ENCODE measurements at places on chromosomes 3 and 15.
A peak's percentile ranks its signal among the peaks of the same experiment; 100 is the strongest.

GRCh38 chr3:187064210-187065115, 74.8 kb downstream of the RPL39L start:
- peak; percentile 77 for DNase-seq

DNA sequence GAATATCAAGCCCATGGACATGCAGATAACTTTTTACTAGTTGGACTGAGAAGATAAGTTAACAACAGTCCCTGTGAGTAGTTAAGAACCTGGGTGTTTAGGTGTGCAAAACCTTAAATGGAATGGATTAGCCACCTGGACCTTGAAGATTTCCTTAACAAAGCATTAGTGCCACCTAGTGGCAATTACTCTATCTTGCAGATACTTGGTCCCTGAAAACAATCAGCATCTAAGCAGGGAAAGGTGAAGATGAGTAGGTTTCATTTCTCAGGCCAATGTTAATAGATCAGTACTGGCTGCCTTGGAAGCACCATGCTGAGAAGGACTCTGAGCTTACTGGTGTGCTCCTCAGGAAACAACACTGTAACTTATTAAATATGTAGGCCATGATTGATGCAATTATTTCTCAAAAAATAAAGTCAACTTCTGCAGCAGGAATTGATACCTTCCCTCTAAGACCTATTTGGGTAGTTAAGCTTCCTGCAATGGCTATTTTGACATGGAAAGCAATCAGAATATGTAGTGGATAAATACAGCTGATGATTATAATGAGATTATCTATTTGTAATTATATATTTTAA, 329.4 kb downstream of the TBC1D5 start:
- peak; percentile 21 for DNase-seq

DNA sequence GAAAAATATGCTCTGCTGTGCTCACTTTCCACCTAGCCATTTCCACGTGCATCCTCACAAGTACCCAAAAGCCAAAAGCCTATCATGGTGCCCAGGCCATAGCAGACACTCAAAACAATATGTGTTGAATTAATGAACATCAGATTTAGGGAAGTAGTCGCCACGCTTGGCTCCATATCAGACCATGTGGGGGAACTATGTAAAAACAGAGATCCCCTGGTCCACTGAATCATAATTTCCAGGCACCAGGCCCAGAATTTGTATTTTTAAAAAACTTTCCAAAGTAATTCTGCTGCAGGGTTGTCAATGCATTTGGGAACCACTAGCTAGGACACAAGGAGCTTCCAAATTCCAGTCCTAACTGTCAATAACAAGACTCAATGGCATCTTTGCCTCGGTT, 77.3 kb downstream of the CNTN3 start:
- no peak for DNase-seq

GRCh38 chr3:61073566-61074165, 177.6 kb downstream of the FHIT start:
- DNase-seq, result no peak

DNA sequence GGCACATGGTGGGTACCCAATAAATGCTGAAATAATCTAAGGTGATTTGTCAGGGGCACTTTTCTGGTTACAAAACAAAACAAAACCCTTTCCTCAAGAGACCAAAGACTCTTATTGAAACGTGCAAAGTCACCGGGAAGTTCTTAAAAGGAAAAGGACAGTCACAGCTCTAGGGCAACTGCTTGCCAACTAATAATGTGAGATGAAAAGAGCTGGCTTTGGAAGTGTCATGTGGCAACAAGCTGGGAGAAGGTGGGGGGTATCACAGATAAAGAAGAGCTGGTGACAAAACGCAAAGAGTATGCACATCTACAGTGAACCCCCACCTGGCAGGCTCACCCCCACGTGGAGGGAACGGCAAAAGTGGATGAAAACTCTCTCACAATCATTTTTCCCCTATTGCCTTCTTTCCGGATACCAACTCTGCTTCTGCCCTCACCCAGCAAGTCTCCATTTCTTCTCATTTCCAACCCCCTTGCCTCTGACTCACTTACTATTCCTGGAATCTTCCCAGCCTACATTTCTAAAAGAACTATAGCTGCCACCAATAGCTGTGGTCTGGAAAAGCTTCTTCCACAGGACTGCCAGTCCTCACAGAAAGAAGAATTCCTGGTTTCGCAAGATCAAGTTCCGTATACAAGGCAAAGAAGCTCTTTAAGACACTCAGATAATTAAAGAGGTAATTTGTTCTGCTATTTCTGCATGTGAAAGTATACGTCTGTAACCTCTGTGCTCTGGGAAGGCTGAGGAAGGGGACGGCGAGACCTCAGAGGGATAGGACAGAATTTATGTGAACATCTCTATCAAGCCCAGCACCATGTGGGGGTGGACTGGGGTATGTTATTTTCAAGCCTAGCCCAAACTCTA, 21.8 kb upstream of the ANPEP start:
- DNase-seq, result no peak

DNA sequence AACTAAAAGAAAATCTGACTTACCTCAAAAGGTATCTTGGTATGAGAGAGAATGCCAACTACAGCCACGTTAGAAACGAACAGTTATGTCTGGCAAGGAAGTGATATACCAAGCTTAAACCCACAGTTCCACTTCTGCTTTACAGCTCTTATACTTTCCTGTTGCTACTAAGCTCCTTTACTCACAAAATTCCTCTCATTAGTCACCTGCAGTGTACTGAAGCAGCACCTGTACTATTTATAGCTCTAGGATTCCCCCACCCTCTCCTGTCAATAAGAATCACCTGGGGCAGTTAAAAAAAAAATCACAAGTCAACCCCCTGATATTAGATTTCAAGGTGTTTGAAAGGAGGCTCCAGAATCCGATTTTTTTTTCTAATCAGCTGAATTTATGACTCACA, 2.9 kb upstream of the TMEM266 start:
- no peak for DNase-seq

GRCh38 chr3:36707623-36708409, 56.5 kb downstream of the DCLK3 start:
- peak; percentile 28 for DNase-seq

DNA sequence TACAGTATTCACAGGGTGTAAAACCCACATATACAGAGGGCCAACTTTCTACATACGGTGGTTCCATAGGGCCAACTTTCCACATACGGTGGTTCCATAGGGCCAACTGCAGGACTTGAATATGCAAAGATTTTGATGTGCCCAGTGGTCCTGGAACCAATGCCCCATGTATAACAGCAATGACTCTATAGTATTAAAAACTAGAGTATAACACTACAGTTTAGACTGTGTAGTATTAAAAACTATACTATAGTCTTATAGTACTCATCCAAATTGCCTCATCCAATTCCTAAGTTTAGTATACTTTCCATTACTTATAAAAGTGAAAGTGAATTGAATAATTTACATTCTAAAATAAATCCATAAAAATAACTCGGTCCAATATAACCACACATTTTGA, 75.9 kb downstream of the GSK3B start:
- DNase-seq, result no peak

- DNase-seq, result no peak
Observed at GRCh38 chr3:60337421-60337820, 913.8 kb downstream of the FHIT start.

DNA sequence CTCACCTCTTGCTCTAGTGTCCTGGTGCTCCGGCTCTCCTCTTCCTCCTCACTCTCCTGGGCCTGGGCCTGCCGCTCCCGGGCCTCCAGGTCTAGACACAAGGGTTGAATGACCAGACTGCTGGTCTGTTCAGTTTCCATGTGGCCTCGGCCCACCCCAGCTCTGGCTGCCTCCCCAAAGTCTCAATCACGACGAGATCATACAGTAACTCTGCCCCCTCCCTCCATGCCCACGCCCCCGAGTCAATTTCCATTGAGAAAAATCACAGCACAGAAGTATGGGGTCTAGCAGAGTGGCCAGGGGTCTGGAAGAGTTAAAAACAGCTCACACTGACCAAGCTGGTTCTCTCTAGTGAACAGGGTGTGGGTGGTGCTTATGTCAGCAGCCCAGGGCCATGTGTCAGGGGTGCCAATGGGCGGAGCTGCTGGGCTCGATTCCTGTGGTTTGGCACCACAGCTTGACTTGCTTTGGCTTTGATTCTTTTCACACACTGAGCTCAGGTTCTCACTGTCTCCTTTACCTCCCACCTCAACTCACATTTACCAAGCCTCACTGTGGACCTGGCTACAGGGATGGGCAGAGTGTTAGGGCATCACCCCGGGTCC, 6.9 kb downstream of the C15orf62 start:
- peak; percentile 46 for DNase-seq

DNA sequence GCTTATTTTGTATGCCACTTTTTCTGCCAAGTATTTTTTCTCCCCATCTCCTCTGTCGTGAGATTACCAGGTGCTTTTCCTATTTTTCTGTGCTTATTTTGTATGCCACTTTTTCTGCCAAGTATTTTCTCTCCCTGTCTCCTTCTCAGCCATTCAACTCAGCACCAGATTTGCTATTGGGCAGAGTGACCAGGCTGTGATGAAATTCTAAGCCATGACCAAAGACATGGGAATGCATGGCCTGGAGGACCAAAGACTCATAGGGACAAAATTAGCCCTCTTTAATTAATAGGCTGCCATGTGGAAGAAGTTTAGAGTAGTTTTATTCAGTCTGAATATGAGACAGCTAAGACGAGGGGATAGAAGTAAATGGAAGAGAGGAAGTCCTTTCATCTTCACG, 257.4 kb downstream of the SQOR start:
- DNase-seq, result no peak

GRCh38 chr3:126083138-126083445, 832 bp downstream of the SLC41A3 start:
- no peak for DNase-seq

DNA sequence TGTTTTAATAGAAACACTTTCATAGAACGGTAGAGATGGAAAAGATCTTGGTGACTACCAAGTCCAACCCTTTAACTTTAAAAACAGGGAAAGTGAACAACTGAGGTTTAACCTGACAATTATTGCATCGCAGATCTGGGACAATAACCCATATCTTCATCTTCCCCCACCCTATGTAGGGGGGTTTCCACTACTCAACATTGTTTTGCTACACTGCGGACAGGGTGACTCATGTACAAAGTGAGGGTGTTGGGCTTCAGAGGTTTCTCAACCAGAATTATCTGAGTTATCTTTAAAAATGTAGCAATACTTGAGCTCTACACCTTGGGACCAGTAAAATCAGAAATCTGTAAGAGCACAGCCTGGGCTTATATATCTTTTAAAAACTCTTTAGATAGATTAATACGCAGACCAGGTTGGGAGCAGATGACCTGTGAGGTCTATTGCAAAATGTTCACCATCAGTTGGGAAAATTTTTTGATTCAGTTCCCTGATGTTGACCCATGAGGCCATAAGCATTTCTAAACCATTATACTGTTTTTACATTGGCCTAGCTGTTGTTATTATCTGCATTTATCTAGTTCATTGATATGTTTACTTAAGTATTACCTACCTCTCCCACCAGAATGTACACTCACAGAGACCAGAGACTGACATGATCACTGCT, 103.6 kb upstream of the ICE2 start:
- DNase-seq, result no peak

DNA sequence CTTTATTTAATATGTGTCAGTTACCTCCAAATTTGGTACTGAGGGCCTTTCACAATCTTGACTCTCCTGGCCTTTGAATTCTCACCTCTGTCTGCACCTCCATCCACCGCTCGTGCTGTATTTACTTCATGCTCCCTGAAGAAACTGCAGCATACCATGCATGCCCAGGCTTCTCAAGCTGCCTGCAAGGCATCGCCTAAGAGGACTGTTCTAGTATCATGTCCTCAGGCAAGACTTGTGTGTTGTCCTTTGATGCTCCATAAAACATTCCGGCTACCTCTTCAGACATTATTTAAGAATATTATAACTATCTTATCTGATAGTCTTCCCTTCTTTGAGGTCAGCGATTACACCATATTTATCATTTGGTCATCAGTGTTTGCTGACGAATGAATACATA, 682.5 kb downstream of the NR2F2 start:
- no peak for DNase-seq

DNA sequence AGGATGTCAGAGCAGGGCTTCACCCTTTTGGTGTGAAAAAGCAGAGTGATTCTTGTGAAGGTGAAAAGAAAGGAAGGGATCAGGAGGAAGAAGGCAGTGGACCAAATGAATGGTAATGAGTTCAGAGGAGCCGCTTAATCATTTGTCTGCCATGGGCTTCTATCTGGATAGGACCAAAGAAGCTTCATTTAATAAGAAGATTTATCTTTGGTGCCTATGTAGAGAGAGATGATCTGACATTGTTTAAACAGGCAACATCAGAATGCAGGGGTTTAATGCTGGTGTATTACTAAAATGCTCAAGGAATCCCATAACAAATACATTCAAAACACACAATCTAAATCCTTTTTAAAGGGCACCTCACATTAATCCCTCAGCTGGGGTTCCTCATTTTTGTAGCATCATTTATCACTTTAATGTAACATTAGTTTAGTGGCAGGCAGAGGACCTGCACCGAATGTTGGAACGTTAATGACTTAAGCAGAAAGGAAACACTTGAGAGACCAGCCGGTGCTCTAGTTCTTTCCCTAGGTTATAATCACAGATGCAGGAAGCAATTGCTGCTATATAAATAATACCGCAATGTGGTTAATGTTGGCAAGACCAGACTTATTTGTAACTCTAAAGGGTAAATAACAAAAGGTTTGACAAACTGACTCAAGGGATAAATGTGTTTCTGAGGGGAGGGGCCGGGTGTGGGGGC, 27.9 kb upstream of the IL1RAP start:
- no peak for DNase-seq

DNA sequence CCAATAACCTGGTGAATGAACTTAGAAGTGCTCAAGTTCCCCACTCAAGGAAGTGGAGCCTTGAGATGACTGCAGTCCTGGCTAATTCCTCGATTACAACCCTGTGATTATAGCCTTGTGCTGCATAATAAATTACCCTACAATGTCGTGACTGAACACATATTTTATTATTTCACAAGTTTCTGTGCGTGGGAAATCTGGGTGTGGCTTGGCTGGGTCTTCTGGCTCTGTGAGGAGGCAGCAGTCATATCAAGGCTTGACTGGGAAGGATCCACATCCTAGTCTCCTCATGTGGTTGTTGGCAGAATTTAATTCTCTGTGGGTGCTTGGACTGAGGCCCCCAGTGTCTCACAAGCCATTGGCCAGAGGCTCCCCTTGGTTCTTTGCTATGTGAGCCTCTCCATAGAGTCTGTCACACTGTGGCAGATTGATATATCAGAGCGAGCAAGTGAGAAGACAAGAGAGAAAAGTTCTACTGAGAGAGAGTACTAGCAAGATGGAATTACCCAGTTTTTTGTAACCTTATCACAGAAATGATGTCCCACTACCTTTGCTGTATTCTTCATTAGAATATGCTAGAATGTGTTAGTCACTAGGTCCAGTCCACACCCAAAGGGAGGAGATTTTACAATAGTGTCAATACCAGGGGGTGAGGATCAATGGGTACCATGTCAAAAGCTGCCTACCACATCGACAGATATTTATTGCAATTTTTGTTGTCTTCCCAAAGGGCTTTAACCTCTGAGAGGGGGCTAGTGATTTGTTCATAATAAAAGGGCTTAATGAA, 102.8 kb upstream of the TBC1D5 start:
- DNase-seq, result no peak

- no peak for DNase-seq
Observed at GRCh38 chr3:71149959-71150954, 433.3 kb downstream of the FOXP1 start.

GRCh38 chr3:159429702-159430101, 558.9 kb upstream of the IL12A start:
- no peak for DNase-seq
